CD8-positive, alpha-beta T cell (primary cell): ENCODE measurements at places on chromosomes 12 and 14.

- DNase-seq, result no peak
These were observed 67.7 kb downstream of the EPS8 start for GRCh38 chr12:15721316-15722115.

DNA sequence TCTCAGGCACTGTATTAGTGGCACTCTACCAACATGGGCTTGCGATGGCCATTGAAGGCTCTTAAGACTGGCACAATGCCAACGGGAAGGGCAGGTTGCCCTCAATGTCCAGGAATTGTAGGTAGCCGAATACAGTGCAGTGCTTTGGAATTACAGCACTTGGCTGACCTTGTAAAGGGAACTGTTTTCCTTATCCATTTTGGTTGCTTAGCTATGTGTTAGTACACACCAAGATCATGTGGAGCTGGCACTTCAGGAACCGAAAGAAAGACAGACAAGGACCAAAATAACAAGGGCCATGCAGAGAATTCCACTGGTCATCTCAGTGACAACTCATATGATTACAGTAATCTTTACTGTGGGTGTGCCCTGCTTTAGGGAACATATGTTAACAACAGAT is 72.7 kb downstream of the DYRK2 start:
- no peak for DNase-seq

DNA sequence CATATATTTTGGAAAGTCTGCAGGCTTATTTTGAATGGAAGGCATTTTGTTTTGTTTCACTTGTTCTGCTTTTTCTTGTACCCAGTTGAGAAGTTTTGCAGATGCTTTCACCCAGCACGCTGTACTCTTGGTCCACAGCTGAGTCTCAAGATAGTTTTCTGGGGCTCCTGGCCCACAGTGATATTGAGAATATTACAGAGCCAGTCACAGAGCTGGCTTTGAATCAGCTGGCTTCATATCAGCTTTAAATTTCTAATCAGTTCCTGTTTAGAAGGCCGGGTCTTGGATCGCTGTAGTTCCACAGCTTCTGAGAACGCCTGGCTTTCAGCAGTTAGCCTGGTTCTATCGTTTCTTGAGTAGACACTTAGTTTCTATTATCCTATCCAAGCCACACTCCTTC is 32.5 kb upstream of the PARP11 start:
- DNase-seq, result no peak

- no peak for DNase-seq
These were observed 5.6 kb upstream of the HEATR5A start for GRCh38 chr14:31425905-31426304.

DNA sequence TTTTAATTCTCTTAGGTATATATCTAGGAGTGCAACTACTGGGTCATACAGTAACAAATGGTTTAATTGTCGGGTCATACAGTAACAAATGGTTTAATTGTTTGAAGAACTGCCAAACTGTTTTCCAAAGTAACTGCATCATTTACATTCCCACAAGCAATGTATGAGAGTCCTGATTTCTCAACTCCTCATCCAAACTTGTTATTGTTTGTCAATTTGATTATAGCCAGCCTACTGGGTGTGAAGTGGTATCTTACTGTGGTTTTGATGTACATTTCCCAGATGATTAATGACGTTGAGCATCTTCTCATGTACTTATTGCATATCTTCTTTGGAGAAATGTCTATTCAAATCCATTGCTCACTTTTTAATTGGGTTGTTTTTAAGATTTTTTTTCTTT is 67.6 kb upstream of the CFL2 start:
- DNase-seq, result no peak

- no peak for DNase-seq
These were observed 136.1 kb upstream of the WSCD2 start for GRCh38 chr12:107992870-107993451.

- DNase-seq, result no peak
These were observed 3.8 kb upstream of the KRT85 start for GRCh38 chr12:52370926-52371608.

GRCh38 chr14:91889477-91890211 is 22.3 kb upstream of the TC2N start:
- no peak for DNase-seq

DNA sequence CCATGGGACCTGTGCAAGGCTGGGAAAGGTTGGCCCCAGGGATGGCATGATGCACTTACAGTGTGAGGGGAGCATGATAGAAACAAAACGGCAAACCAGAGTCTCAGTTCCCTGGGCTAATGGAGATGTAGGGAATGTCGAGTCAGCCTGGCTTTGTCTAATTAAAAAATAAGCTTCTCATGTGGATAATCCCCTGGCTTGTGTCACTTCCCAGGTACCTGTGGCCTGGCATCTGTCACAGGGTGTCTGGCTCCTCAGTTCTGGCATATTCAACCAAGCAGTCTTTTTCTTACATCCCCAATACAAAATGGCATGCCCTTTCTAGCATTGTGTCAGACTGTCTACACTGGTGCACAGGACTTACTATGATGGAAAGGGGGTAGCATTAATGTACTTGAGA is 261.4 kb downstream of the GRIN2B start:
- no peak for DNase-seq

- no peak for DNase-seq
These were observed 137.0 kb upstream of the LMNTD1 start for GRCh38 chr12:25689996-25690501.

- DNase-seq, result no peak
These were observed 3.3 kb upstream of the GALC start for GRCh38 chr14:87996291-87996592.

DNA sequence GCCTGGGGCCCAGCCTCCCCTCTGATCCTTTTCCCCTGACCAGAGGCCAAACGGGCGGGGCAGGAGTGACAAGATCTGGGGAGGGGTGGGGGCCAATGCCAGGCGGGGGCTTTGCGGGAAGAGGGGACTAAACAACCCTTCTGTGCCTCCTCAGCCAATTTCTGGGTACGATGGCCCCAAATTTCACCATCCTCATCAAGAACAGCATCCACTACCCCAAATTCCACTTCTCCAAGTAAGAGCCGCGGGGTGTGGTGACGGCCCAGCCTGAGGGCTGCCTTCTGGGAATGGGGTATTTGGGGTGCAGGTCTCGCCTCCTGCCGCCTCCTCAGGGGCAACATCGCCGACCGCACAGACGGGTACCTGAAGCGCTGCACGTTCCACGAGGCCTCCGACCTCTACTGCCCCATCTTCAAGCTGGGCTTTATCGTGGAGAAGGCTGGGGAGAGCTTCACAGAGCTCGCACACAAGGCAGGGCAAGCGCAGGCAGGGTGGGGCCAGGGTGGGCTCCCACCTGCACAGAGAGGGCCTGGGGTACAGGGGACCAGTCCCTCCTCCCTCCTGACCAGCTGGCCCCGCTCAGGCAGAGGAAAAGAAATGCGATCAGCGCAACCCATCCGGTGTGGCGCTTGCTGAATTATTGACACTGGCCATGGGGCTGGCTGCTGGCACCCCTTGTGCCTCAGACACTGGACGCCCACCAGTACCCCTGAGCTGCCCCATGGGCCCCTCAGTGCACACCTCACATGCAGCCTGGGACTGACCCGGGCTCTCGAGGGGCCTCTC is 1.7 kb downstream of the P2RX2 start:
- no peak for DNase-seq

DNA sequence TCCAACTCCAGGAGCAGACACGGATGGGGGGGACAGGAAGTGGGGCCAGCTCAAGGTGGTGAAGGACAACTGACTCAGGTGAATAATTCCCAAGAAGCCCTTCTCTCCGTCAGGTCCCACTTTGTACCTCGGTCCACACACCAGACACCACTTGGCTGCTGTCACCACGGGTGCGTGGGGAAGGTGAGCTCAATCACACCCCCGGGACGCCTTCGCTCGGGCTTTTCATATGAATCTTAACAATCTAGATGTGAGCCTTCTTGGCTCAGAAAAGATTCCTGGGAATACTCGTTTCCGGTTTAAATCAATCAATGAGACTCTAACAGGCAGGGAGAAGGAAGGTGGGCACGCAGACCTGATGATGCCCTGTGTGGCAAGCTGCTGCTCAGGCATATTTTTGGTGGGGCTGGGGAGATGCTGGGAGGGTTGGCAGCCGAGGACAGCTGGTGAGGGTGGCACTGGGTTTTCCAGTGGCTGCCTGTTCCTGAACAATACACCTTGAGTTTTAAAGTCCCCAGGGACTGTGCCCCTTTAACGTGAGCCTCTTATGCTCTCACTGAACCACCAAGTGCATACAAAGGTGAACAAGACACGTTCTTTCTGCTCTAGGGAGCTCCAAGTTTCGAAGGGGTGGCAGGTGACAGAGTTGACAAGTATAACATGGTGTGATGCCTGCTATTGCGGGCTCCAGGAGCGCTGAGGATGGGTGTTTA is 5.1 kb downstream of the TESC start:
- no peak for DNase-seq

- DNase-seq, result no peak
These were observed 1115.8 kb upstream of the ATXN7L3B start for GRCh38 chr12:73421832-73422231.

DNA sequence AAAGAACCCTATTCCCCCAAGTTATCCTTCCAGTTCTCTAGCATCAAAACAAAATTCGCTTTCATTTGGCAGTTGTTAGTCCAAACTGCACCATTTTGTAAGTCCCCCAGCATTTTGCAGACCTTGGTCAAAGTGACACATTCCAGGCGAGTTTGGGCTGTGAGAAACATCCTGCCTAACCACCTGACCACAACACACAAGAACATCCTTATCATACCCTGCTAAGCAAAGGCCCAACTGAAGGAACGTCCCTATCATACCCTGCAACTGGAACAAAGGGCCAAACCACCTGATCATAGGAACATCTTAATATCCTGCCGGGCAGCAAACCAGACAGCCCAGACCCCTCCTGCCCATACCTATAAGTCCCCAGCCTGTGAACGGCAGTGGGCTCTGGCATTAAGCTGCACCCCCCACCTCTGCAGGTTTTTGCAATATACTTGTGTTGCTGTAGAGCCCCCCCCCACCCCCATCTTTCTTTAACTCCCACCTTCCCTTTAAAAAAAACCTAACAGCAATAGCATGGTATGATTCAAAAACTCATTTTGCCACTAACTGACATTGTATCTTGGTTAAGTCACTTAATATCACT is 2.7 kb downstream of the PCNX4 start:
- DNase-seq, result no peak

GRCh38 chr12:125205386-125205785 is 140.2 kb downstream of the AACS start:
- no peak for DNase-seq

DNA sequence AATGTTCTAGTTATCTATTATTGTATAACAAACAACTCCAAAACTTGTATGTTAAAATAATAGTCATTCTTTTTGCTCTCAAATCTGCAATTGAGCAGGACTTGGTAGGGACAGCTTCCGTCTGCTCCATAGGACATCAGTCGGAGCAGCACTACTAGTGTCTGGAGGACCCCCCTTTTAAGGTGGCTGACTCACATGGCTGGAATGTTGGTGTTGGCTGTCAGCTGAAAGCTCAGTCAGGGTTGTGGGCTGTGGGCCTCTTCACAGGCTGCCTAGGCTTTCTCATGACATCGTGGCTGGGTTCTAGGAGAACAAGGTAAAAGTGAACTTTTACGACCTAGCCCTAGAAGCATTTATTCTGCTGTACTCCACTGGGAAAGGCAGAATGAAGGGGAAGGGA is 160.6 kb downstream of the ANO4 start:
- DNase-seq, result no peak

GRCh38 chr14:75917322-75917945 is 64.4 kb downstream of the TGFB3 start:
- no peak for DNase-seq

DNA sequence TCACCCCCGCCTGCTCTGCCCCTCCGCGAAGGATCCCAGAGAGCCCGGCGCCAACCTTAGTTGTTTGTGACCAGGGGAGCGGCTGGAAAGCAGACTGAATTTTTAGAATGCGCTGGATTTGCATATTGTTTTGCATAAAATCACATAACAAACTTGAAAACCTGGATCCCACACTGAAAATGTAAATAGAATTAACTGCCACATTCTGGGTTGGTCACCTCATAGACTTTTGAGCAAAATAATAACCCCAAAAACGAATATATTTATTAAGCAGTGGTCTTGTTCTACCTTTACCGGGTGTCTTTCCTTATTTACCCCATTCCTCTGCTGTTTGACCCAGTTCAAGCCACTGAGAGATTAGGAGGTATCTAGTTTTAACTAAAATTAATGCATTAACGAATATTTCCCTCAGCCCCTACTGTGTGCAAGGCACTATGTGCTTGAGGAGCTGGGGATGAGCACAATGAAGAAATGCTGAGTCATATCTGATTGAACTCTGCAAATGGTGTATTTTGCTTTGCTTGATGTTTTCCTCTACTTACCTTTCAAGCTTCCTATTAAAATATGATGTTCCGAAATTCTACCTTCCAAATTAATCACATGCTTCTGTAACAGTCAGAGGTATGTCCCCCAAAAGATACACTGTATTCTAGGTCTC is 438 bp upstream of the EGLN3 start:
- DNase-seq, result no peak

- DNase-seq, result no peak
These were observed 235.2 kb upstream of the CRY1 start for GRCh38 chr12:107328442-107329133.

DNA sequence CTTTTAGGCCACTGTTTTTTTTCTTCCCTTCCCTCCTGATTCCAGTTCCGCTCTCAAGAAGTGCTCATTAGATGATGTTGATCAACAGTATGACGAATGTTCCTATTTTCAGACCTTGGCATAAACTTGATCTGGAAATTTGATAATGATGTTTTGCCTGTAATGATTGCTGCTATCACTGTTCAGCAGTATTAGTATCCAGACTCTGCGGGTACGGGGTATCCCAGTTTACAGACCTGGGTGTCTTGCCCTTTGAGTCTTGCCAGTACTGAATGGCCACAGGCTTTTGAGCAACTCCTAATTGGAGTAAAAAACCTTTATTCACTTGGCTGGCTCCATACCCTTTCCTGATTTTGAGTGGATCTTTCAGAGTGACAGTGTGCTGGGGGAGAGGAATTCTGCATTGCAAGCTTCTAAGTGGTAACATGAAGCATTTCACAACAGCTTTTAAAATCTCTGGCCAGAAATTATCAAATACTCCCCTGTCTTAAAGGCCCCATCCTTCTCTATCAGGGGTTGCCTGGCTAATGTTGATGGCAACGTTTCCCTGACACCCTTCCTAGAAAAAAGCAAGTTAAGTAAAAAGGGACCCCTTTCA is 5.9 kb upstream of the ASB8 start:
- no peak for DNase-seq

DNA sequence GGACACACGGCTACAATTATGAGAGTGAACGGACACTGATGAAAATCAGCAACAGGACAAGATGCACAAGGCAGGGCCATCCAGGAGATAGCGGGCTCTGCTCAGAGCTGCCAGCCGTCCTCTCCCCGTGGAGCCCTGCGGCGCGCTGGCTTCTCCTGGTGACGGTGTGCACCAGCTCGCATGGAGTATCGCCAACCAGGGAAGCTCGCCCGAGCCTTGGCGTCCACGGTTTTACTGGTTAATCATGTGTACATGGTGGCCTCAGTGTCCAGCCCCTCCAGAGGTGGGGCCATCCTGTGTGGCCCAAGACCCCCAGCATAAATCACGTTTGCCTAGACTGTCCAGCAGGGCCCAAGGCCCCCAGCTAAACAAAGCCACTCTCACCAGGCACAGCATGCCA is 31.2 kb upstream of the DYNC1H1 start:
- no peak for DNase-seq
